Esophagus mucosa (tissue), 1 donor: ENCODE measurements at places on chromosomes 1 and 21. TPM values are rescaled to one million over a fixed set of nuclear protein-coding genes. Genes with fewer than 3 reads are reported as not detected.

DNA sequence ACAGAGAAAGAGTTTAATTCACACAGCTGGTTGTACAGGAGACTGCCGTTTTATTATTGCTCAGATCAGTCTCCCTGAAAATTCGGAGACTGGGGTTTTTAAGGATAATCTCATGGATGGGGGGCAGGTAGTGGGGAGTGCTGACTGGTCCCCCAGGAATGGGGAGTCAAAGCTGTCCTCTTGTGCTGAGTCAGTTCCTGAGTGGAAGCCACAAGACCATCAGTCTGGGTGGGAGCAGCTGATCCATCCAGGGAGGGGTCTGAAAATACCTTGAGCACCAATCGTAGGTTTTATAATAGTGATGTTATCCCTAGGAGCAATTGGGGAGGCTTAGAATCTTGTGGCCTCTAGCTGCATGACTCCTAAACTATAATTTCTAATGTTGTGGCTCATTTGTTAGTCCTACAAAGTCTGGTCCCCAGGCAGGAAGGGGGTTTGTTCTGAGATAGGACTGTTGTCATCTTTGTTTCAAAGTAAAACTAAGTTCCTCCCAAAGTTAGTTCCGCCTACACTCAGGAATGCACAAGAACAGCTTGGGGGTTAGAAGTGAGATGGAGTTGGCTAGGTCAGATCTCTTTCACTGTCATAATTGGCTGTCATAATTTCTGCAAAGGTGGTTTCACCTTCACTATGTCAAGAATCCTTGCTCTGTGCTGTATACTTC lies 50.3 kb downstream of the TRAF5 start:
- ATAC-seq, result no peak

Gene SCCPDH
- 2.8 TPM for total RNA-seq

Gene EPHB2
- total RNA-seq, result 2.2 TPM

Gene HSF2BP
- 0.92 TPM for total RNA-seq

Gene OSBPL9
- 32.5 TPM for total RNA-seq

GRCh38 chr1:194155962-194156361 lies 969.5 kb upstream of the B3GALT2 start:
- ATAC-seq, result no peak

DNA sequence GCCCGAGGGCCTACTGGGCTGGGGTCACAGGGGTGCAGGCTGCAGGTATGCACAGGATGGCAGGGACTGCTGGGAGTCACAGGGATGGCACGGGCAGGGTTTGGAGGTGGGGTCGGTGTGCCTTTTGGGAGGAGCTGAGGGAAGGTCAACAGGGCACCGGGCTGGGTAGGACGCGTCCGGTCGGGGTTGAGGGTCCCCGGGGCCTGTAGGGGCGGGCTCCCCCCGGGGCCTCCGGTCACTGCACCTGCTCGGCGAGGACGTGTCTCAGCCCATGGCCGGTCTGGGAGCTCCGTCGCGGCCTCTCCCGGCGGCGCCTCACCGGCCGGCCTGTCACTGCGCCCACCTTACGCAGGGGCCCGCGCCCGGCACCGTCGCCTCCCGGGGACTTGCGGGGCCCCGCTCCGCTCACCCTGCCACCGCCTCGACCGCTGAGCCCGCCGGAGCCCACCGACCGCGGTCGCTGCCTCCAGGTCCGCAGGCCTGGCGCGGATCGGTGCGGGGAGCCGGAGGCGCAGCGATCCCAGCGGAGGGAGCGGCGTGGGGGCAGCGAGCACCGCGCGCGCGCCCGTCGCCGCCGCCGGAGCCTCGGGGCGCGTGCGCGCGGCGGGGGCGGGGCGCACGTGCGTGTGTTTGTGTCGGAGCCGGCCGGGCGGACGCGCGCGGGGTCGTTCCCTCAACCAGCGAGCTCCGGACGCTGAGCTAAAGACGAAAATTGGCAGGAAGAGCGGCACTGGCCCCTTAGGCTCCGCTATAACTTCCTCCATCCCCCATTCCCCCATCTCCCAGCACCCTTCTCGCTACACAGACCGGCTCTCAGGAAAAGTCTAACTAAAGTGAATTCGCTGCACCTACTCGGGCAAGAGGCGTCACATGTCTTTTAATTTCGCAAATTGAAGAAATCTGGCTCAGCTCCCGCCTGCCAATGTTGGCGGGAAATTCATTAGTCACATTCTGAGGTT lies at the start of gene AMIGO1:
TSS of gene AMIGO1 (minus strand) at position 552 of the 959 bp plus-strand sequence. CDS start 815 bp downstream, outside the sequence.
- peak; percentile 68 for ATAC-seq

DNA sequence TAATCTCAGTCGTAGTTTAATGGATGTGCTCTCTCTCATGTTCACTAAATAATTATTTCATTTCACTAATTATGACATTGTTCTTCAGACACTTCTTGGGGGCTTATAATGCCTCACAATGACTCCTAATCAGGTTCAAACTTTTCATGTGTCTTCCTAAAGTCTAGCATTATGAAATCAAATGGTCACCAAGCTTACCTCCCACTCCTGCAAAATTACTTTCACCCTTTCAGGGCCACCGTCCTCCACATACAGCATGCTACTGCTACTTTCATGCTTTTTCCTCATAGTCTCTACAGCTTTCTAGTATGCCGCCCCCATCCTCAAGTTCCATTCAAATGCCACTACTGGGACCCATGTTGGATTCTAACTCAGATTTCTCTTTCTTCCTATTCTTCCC lies 59.8 kb upstream of the C1orf53 start:
- ATAC-seq, result no peak

DNA sequence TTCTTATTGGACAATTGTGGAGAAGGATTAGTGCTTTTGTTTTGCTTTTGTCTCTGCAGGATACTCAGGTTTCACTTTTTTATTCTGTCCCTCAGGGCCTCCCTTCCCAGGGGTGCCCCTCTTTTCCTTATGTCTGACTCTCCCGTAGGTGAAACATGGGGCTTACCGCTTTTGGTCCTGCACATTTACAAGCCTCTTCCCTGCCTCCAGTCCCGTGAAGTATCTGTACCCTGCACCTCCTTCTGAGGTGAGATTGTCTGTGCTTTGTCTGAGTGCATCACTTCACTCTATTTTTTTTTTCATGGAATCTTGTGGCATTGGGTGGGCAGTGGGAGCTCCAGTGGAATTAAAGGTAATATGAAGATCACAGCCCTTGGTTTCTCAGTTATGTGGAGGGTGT lies 758.1 kb upstream of the TPTE start:
- no peak for ATAC-seq

- peak; percentile 35 for ATAC-seq
Measured at GRCh38 chr1:155983191-155984024, 5.1 kb upstream of the ARHGEF2 start.

Gene PEF1
- total RNA-seq, result 44.0 TPM

DNA sequence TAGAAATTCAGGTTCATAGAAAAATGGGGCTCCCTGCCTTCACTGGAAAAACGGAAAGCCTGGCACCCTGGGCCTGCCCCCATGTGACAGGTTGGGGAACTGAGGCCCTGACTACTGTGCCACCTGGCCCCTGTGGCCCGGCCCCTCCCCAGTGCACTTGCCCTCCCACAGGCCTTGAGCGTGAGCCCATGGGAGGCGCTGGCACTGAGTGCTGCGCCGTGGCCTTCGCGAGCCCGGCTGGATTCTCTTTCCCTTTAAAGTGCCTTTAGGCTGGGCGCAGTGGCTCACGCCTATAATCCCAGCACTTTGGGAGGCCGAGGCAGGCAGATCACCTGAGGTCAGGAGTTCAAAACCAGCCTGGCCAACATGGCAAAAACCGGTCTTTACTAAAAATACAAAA lies 45.7 kb downstream of the SLC37A1 start:
- no peak for ATAC-seq

- peak; percentile 68 for ATAC-seq
Measured at GRCh38 chr1:109214695-109215623, 1.2 kb downstream of the SARS1 start.

Gene TEX38
- not detected for total RNA-seq

GRCh38 chr1:35706846-35707600 lies 11.7 kb downstream of the C1orf216 start:
- no peak for ATAC-seq

- ATAC-seq, result no peak
Measured at GRCh38 chr1:2442661-2443060, 30.3 kb upstream of the PEX10 start.

Gene FTCD
- total RNA-seq, result 0.36 TPM

Gene C1orf185
- total RNA-seq, result not detected

DNA sequence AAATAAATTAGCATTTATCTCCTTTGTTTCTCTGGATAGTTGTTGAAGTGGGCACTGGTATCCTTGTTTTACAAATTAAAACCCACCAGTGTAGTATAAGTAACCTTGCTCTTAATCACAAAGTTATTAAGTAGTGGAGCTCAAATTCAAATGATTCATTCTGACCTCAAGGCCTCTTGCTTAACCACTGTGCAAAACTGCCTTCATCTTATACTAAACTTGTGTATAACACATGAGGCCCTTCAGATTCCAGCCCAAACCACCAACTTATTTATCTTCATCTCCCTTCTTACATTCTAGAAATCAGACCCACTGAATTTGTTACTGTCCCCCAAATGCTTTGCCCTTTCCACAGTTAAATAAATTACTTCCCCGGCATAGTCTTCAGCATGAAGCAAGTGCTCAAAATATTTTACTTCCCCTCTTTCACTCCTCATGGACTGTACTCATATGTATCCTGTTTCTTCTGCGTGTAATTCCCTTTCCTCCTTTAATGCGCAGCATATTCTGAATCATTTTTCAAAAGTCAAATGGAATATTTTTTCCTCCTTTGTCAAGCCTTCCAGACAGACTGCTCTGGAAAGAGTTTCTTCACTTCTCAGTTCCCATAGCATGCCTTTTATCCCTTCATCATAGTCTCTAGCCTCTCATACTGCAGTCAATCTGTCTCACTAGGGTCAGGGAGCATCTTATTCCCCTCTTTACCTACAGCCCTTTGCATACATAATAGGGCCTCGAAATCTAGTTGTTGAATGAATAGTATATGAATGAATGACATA lies 19.0 kb upstream of the DNASE2B start:
- ATAC-seq, result no peak

DNA sequence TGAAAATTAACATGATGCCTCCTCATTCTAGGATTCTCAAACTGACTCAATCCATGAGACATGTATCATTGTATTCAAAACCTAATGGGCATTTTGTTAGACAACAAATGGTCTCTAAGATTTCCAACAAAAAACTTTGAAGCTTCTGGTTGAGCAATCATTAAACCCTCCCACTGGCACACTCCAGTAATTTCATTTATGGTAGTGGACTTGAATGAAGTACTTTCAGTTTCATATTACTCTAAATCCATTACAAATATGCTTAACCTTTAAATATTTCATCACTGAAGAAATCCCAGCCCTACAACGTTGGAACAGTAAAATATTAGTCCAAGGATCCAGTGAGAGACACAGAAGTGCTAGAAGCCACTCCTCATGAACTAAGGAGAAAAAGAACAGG lies 43.5 kb downstream of the GBP6 start:
- peak; percentile 41 for ATAC-seq

Gene NBPF14
- total RNA-seq, result 24.5 TPM

GRCh38 chr1:172949096-172949495 lies 101.6 kb downstream of the TNFSF18 start:
- ATAC-seq, result no peak

GRCh38 chr1:231442735-231443134 lies 20.6 kb upstream of the EGLN1 start:
- ATAC-seq, result peak; percentile 48

Gene RAB7B
- 18.9 TPM for total RNA-seq

Gene SORT1
- total RNA-seq, result 60.6 TPM

GRCh38 chr1:150772326-150772725 lies 6.7 kb upstream of the CTSS start:
- no peak for ATAC-seq

- no peak for ATAC-seq
Measured at GRCh38 chr1:109864930-109865612, 45.6 kb upstream of the CSF1 start.

Gene TMCC2
- 1.00 TPM for total RNA-seq

GRCh38 chr1:170735366-170736263 lies 71.7 kb downstream of the PRRX1 start:
- ATAC-seq, result no peak

Gene SDC3
- total RNA-seq, result 3.3 TPM

GRCh38 chr1:44743211-44743610 lies 3.6 kb downstream of the KIF2C start:
- no peak for ATAC-seq

DNA sequence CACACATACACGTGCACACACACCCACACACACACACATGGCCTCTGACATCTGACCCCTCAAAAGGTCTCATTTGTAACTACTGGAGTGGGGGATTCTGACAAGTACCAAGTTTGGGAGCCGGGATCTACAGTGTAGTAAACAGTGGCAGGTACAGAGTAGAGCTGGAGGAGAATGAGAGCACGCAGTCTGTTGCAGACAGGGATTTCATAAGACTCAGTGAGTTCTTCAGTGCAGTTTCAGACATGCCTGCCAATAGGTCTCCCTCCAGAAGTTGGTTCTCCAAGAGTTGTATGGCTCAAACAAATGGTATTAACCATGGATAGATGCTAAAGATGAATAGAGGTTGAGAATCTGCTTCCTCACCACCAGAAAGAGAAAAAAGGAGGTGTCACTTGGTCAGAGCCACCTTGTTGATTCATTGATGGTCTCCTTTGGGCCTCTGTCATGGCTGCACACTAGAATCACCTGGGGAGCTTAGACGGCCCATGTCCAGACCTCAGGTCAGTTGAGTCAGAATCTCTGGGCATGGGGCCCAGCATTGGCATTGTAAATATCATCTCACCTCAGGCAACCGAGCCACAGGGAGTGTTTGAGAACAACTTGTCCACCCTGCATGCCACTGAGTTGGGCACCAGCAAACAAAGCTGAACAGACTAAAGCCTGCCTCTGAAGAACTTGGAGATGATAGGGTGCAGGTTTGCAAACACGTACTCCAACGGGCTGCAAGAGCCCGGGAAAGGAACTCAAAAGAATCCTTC lies 122.1 kb downstream of the EDEM3 start:
- peak; percentile 51 for ATAC-seq

GRCh38 chr21:45098867-45099266 lies 24.5 kb downstream of the ADARB1 start:
- no peak for ATAC-seq

DNA sequence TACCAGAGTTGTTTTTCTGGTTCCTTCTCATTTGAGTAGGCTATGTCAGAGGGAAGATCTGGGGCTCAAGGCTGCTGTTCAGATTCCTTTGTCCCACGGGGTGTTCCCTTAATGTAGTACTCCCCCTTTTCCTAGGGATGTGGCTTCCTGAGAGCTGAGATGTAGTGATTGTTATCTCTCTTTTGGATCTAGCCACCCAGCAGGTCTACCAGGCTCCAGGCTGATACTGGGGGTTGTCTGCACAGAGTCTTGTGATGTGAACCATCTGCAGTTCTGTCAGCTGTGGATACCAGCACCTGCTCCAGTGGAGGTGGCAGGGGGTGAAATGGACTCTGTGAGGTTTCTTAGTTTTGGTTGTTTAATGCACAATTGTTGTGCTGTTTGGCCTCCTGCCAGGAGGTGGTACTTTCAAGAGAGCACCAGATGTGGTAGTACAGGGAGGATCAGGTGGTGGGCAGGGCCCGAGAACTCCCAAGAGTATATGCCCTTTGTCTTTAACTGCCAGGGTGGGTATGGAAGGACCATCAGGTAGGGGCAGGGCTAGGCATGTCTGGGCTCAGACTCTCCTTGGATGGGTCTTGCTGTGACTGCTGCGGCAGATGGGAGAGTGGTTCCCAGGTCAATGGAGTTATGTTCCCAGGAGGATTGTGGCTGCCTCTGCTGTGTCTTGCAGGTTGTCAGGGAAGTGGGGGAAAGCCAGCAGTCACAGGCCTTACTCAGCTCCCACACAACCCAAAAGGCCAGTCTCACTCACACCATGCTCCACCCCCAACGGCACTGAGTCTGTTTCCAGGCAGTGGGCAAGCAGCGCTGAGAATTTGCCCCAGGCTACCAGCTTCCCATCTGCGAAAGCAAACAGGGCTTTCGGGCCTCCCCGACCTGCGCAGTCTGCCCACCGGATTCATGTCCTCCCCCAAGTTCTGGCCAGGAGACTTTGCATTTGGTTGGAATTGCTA lies 64.2 kb downstream of the SERINC2 start:
- ATAC-seq, result no peak

- no peak for ATAC-seq
Measured at GRCh38 chr1:31671561-31672201, 27.0 kb upstream of the PEF1 start.
